ENCODE measurements at places on chromosomes 2 and 18.
A peak's percentile ranks its signal among the peaks of the same experiment; 100 is the strongest.

GRCh38 chr2:84873350-84873749 is 7.5 kb downstream of the TRABD2A start:
- DNase-seq: no peak

GRCh38 chr2:937530-937929 is 13.1 kb upstream of the SNTG2 start:
- DNase-seq: no peak

- no peak for DNase-seq
Measured at GRCh38 chr2:6956566-6956965, 39.4 kb downstream of the RNF144A start.

GRCh38 chr2:106180602-106181001 is 13.5 kb downstream of the UXS1 start:
- DNase-seq: no peak

DNA sequence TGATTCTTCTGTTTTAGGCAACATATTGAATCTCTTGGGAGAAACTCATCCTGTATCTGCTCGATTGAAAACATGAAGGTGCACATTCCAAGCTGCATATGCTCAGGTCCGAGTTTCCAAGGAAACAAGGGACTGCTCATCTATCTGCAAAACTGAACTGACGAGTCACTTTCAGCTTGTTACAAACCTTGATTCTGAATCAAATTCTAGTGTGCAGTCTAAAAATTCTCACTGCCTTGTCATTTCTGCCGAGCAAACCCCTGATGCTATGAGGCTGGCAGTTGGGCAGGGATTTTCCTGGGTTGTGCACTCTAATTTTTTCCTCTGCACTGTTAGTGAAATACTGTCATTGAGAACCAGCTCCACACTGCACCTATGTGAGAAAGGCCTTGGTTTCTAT is 101.3 kb upstream of the ETAA1 start:
- DNase-seq: no peak

GRCh38 chr18:63511285-63511684 is 30.9 kb upstream of the SERPINB12 start:
- DNase-seq: no peak

GRCh38 chr2:229719926-229720647 is 5.7 kb upstream of the DNER start:
- no peak for DNase-seq

GRCh38 chr18:22098563-22098989 is 70.8 kb upstream of the GATA6 start:
- DNase-seq: no peak

- peak; percentile 72 for DNase-seq
Measured at GRCh38 chr2:190563109-190563508, 28.6 kb upstream of the NEMP2 start.

DNA sequence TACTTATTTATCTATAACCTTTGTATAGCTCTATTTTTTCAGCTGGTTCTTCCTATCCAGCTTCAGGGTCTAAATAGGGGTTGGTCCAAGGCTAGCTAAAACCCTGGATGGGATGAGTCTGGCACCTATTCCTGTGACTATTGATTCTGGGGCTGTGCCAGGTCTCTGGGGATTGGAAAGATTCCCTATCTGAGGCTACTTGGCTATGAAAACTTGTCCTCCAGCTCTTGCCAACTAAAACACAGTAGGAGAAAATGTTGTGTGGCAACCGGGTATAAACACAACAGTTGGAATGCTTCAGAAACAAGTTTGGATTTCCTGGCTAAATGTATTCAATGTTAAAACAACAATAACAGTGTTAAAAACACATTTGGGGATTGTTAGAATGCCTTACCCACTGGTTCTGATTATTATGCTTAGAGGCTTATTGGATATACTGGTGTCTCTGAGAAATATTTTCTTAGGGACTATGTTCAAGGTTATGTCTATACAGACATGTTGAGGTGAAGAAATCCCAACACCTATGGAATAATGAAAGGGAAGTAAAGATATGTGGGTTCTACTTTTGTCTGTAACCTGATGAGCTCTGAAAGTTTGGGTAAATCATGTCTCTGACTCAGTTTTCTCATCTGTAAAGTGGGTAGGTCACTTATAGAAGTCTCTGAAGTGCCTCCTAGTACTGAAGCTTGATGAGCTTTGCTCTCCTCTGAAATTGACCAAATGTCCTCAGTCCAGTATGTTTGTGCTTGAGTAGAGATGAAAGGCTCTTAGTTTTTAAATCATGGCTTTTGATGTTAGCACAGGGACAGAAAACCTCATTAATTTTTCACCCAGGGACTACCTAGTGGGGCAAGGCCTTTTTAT is 460.7 kb downstream of the MTX2 start:
- no peak for DNase-seq

GRCh38 chr2:136582628-136583205 is 182.6 kb upstream of the THSD7B start:
- no peak for DNase-seq

DNA sequence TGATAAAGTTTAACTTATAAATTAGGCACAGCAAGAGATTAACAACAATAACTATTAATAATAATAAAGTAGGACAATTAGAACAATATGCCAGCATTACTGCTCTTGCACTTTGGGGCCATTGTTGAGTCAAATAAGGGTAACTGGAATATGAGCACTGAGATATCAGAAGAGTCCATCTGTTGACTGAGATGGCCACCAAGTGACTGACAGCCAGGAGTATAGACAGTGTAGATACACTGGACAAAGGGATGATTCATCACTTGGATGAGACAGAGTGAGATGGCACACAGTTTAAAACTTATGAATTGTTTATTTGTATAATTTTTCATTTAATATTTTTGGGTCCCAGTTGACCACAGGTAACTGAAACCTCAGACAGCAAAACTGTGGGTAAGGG is 20.0 kb downstream of the NAB1 start:
- DNase-seq: no peak

GRCh38 chr2:147663153-147663961 is 181.5 kb upstream of the ACVR2A start:
- no peak for DNase-seq

GRCh38 chr18:58496937-58497336 is 132.0 kb downstream of the ALPK2 start:
- DNase-seq: no peak

- no peak for DNase-seq
Measured at GRCh38 chr2:39870871-39871270, 91.8 kb upstream of the THUMPD2 start.

- DNase-seq: no peak
Measured at GRCh38 chr2:134128746-134129145, 125.1 kb upstream of the MGAT5 start.

- no peak for DNase-seq
Measured at GRCh38 chr2:197121255-197121654, 189.3 kb downstream of the ANKRD44 start.

DNA sequence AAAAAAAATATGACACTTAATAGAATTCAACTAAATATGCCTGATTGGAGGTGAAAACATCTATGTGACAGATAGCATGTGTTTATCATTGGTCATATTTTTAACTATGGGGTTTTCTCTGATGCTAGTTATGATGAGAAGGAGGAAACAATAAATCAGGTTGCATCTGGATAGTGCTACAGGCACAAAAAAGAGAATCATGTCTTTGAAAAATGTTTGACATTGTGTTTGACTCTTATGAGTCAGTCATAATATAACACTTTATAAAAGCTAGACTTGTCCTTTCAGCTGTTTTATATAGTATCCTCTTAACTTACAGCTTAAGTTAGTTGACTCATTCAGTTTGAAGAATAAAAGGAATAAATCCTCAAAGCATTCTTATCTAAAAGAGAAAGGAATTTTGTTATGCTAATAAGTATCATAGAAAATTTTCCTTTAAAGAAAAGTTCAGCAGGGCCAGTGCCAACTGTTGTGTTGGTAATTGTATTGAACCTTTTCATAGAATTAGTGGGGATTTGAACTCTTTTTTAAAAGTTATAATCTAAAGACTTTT is 78.4 kb upstream of the UBXN4 start:
- DNase-seq: no peak

DNA sequence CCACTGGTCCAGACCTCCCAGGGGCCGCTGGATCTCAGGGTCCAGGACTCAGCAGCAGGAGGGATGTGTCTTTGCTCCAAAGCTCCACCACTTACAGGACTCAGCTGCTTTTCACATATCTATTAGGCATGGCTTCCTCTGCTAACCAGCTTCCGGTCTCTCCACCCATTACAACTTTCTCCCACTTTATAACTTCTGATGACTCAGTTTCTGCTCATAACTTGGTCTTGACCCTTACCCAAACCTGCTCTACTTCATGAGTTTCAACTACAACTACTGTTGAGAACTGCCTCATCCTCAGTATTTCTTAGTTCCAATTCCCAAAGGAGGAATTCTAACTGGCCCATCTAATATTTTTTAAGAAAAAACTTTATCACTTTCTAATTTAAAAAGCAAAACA is 17.2 kb downstream of the SULT1C2 start:
- DNase-seq: no peak

- no peak for DNase-seq
Measured at GRCh38 chr2:74554820-74555531, 456 bp downstream of the DOK1 start.

DNA sequence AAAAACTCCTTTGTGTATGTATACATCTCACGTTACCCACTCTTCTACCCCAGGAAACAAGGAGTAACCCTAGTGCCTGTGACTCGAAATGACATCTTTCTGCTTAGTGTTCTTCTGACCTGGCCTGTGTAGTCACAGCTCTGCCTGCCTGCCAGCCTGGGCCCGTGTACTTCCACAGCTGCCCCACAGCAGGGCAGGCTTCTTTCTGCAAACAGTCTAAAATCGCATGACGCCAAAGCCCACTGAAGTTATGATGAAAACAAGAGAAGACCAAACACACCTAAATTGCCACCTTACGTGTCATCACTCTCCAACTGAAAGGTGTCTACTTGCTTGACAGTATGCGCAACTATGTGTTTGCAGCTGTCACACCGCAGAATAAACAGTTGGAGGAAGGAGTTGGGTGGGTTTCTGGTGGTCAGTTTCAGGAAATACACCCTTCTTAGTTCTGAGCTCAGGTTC is 1.5 kb downstream of the GAREM1 start:
- no peak for DNase-seq

GRCh38 chr18:36655074-36655473 is 173.7 kb downstream of the TPGS2 start:
- DNase-seq: no peak

- no peak for DNase-seq
Measured at GRCh38 chr2:117785740-117786139, 28.8 kb upstream of the DDX18 start.

DNA sequence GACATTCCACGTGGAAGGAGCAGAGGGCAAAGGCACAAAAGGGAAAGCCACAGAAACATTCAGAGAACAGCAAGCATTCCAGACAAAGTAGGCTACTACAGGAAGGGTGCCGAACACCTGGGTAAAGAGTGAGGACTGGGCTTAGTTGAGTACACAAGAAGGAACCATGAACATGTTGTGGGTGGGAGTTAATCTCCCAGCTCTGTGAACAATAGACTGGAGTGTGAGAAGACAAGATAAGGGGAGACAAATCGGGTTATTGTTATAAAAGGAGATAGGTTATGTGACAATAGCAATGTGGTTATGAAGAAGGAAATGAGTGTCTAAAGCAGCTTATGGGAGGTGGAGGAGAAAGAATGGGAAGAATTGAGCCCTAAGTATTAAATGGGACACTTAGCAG is 70.0 kb downstream of the DPP4 start:
- DNase-seq: no peak

- DNase-seq: no peak
Measured at GRCh38 chr2:7241041-7241745, 324.0 kb downstream of the RNF144A start.

DNA sequence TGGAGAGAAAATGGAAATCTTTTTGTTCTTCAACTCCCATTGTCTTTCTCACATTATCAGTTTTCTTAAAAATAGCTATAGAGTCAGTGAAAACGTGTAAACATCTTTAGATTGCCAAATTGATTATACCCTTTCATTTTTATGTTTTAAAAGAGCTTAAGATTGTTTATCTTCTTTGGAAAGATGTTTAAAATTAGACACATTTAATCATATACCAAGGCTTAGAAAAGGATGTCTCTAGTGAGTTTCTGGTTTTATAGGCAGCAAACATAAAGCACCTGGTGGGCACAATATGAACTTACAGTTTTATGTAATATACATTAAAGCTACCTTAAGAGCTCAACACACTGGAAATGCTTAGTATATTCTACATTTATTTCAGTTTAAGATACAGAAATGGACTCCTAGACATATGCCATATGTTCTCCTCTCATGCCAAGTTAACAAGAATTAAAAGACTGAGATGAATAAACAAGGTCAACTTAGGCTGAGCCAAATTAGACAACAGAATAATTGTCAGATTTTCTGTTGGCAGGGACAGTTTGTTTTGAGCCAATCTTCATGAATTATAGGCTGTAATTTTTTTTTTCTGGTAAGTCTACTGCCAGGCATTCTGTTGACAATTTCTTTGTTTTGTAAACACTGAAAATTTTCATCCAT is 112.7 kb downstream of the OTX1 start:
- no peak for DNase-seq

- DNase-seq: no peak
Measured at GRCh38 chr18:3827236-3827845, 377.4 kb downstream of the TGIF1 start.

DNA sequence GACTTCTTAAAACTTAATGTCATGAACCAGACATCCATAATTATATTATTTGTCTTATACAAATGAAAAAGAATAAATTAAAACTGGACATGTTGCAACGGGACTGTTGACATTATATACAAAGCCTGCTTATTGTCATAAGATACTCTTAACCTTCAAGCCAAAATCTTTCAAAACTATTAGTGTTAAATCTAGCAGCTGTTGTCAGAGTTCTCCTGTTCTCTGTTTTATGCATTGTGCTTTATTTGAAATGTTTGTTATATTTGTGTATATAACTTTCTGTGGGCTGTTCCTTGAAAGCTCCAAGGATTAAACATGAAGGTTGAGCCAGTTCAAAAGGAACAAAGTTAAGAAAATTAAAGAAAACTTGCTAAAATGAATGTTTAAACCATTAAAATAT is 335.5 kb upstream of the NT5C1B start:
- no peak for DNase-seq

DNA sequence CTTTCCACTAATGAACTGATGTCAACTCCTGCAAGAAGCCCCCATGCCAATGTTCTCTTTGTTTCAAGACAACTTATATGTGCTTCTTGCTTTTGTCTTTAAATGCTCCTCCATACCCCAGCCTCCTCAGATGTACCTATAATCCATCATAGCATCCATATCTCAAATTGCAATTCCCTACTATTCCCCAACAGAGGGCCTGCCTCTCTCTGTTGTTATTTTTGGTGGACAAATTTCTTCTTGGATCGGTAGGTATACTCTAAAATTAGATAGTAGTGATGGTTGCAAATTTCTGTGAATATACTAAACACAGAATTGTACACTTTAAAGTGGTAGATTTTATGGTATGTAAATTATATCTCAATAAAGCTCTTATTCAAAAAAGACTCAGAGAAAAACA is 820.1 kb downstream of the METTL4 start:
- DNase-seq: no peak

Data from stimulated activated CD8-positive, alpha-beta memory T cell treated with anti-CD3 and anti-CD28 coated beads, Interleukin-4, amount 100 ng/mL, for 4 hours (primary cell).